ENCODE measurements at places on chromosomes 1 and 21.

DNA sequence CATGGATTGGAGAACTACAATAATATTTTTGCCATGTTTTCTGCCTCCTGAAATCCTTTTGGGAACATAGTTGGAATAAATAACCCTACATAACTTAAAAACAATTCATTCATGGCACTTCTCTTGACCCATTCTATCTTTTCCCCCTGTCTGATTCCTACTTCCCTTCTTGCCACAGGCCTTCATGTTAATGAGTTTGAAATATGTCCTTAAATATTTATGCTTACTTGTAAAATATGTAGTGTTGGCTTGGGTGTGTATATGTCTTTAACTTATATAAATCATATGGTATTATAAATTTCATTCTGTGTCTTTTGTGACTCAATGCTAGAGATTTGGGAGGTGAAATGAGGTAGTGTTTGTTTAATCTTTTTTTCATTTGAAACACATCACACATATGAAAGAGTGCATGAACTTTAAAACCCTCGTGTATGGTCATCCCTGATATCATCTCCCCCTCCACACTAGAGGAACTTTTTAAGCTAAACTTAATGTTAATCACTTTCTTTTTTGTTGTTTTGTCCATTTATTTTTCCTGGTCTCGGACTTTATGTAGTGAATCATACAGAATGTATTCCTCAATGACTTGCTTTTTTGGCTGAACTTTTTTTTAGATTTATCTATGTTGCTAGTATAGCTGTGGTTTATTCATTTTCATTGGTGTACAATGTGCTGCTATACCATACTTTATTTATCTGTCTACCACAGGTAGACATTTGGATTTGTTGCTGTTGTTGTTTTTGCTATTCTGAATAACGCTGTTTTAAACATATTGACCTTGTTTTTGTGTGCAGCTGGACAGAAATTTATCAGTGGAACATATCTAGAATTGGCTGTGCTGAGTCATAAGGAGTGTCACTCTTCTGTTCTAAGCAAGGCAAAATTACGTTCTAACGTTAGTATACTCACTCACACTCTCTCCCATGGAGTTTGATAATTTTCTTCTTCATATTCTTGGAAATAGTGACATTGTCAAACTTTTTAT is 441.6 kb downstream of the PLPP3 start:
- DNase-seq: no peak

DNA sequence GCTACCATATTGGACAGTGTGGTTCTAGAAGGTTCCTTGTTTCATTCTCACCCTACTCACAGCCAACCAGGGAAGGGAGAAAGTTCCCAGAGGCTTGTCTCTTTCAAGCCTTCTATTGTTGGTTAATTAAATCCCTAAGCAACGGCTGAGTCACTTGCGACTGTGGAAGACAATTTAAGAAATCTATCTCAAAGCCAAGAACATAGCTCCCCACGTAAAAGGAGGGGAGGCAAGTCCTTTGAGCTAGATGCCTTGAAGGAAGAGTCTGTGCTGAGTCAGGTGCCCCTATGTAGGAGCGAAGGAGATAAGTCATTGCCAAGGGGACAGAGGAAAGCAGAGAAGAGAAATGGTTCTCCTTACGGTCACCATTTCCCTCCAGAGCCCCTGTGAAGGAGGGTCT is 79.4 kb upstream of the PPP2R5A start:
- no peak for DNase-seq

DNA sequence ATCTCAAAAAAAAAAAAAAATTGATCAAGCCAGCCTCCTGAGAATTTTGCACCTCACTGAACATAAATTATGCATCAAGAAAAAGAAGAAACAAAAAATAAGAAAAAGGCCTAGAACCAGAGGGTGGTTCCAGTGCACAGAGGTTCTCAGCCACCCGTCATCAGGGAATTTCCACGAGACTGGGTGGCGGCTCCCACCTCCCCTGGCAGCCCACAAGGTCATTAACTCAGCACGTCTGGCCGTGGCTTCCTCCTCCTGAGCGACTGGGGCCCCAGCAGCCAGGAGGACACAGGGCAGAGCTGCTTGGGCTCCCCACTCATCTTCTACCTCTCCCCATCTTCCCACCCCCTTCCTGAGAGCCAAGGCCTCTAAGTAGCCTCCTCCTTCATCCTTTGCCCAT is 15.7 kb upstream of the TMEM51 start:
- DNase-seq: no peak

DNA sequence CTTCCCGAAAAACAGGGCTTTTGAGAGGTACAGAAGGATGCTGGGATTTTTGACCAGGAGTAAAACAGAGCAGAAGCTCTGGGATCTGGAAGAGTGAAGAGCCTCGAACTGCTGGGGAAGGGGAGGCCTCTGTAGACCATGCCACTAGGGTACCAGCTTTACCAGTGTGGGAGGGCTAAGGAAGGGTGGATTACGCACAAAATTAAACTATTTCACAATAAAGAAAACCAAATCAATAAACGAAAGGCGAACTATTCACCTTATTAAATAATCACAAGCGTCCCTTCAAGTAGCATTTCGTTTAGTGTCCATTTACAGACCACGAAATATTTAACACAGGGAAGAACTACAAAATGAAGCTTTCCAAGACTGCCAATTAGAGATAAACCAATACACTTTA is 723 bp downstream of the CZIB start:
- no peak for DNase-seq

GRCh38 chr1:181789395-181789794 is 272.1 kb downstream of the ZNF648 start:
- no peak for DNase-seq

DNA sequence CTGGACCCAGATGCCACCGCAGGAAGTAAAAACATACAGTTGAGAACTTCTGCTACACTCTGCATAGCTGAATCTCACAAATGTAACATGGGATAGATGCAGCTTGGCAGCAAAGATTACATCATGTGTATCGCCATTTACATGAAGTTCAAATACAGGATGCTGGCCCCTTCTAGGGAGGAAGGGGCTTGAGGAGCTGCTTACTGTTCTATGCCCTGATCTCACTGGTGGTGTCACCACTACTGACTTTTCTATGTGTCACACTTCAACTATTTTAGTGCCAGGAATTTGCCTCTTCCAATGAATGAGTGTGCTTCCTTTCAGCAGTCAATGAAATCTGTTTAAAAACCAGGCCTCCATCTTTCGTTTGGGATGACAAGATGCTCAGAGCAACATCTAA is 31.1 kb downstream of the MRAP start:
- DNase-seq: no peak

- no peak for DNase-seq
Observed at GRCh38 chr1:11923069-11923826, 3.0 kb downstream of the KIAA2013 start.

GRCh38 chr1:238187575-238187949 is 296.8 kb upstream of the ZP4 start:
- no peak for DNase-seq

GRCh38 chr1:56285554-56286402 is 293.6 kb downstream of the PLPP3 start:
- DNase-seq: no peak

DNA sequence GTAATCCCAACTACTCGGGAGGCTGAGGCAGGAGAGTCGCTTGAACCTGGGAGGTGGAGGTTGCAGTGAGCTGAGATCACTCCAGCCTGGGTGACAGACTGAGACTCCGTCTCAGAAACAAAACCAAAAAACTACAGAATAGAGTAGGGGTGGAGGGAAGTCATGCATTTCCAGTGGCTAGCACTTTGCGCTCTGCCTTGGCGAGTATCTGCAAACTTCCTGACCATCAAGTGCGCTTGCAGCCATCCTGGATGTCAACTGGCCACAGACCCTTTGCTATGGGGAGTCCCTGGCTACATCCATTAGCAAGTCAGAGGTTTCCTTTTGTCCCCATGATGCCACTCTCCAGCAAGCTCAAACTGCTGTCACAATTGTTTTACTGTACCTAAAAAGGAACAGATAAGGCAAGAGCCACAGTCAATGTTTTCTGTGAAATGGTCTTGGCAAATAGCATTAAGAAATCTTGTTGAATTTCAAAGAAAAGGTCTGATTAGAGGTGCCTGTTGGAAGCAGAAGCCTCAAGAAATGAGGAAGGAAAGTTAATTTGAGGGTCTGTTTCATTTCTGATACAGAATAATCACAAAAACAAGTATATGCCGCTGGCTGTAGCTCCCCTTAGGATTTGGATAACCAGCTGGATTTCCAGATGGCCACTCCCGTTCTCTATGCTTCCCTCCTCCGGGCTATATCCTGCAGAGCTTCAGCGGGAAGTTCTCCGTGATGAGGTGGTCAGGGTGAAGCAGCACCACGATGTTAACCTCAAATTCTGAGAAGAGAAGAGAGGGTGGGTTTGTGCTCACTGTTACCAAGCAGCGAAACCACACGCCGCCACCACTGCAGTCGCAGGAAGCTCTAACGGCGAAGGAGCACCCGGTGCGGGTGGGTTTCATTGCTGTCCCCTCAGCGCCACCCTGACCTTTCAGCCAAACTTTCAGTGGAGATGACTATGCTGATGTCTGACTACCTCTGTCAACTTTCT is 42.0 kb downstream of the VPS26C start:
- no peak for DNase-seq

- no peak for DNase-seq
Observed at GRCh38 chr1:153339802-153340201, 8.8 kb downstream of the PGLYRP4 start.

DNA sequence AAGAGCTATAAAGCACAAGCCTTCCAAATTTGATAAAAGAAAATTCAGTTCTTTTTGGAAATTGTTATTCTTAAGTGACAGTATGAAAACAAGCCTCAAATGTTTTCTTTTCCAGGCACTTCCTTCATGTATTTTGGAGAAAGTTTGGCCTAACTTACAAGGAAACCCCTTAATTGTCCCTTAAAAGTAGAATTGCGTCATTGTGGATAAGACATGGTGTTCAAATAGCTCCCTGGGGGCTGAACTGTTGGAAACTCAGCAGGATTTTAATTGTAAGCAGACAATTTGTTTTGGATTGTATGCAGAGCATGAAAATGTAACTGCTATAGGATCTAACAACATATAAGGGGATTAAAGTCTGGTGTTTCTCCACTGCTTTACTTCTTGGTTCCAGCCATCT is 35.4 kb upstream of the FGGY start:
- no peak for DNase-seq

- no peak for DNase-seq
Observed at GRCh38 chr1:117735045-117735992, 129.5 kb downstream of the TENT5C start.

- no peak for DNase-seq
Observed at GRCh38 chr1:239947801-239948200, 143.9 kb upstream of the FMN2 start.

DNA sequence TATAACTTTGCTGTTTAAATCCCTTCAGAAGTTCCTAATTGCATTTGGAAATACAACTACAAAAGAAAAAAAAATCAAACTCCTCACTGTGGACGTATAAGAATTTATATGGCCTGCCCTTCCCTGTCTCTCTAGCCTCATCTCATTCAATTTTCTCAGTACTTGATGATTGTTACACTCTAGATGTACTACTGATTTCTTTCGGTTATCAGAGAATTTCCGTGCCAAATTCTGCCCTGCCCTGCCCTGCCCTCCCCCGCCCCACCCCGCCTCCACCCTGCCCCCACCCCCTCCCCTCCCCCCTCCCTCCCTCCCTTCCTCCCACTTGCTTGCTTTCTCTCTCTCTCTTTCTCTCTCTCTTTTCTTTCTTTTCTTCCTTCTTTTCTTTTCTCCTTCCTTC is 71.7 kb upstream of the MPC2 start:
- no peak for DNase-seq

GRCh38 chr1:46333300-46334029 is 7.1 kb upstream of the NSUN4 start:
- DNase-seq: no peak

GRCh38 chr1:228279011-228279721 is 71.3 kb downstream of the OBSCN start:
- no peak for DNase-seq

Measured in stimulated activated CD8-positive, alpha-beta memory T cell treated with anti-CD3 and anti-CD28 coated beads, Interleukin-7, amount 100 ng/mL, for 4 hours (primary cell).